ENCODE measurements at places on chromosomes 11 and 22. TPM values are rescaled to one million over a fixed set of nuclear protein-coding genes. Genes with fewer than 3 reads are reported as not detected.

GRCh38 chr11:131217313-131218310, 152.8 kb upstream of the NTM start:
- DNase-seq = no peak

GRCh38 chr22:39985383-39986035, 9.2 kb upstream of the FAM83F start:
- no peak for DNase-seq

GRCh38 chr11:134331354-134332188, at the start of gene GLB1L2:
Gene GLB1L2 (plus strand): TSS chr11:134331988. CDS start chr11:134332062, 74 bp downstream.
- no peak for DNase-seq

- no peak for DNase-seq
Measured at GRCh38 chr11:64036087-64037026, 626 bp downstream of the FLRT1 start.

DNA sequence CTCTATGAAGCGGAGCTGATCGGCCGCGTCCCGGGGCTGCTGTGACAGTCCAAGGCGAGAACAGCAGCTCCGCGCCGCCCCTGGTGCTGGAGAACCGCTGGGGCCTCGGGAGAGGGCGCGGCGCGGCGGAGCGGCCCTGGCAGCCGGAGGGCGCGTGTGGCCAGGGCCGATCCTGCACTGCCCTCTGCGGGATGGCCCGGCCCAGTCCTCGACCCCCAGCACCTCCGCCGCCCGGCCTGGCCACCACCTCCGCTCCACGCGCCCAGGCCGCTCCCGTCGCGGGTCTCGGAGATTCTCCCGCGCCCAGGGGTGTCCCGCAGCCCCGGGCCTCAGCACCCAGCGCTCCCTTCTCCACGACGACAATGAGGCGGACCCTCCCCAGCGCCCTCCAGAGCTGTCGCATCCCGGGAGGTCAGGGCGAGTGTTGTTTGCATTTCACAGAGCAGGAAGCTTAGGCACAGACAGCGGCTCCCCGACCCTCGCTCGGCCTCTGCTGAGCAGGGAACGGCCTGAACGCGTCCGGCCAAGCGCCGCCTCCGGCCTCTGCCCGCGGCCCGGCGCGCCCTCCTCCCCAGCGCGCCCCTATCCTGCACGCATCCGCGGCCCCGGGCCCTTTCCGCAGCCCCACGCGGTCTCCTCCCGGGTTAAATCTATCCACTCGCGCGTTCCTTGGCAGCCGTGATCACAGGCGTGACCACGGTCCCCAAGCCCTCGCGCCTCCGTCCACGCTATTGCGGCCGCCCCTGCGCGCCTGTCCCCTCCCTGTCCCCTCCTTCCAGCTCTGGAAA, 109.7 kb downstream of the WNT7B start:
- no peak for DNase-seq

- no peak for DNase-seq
Measured at GRCh38 chr11:63811522-63811921, 1.7 kb upstream of the SPINDOC start.

MS4A5 gene
- polyA plus RNA-seq = not detected

C1QTNF6 gene
- polyA plus RNA-seq = 25.3 TPM

Measured in right renal cortex interstitium (tissue), 3 donors.